ENCODE measurements at places on chromosomes 7 and 10. TPM values are rescaled to one million over a fixed set of nuclear protein-coding genes. Genes with fewer than 3 reads are reported as not detected.

The SEMA3C gene
- 34.8 TPM for total RNA-seq

The GIMAP5 gene
- 20.4 TPM for total RNA-seq

The TACC2 gene
- 73.0 TPM for total RNA-seq

The ITGB8 gene
- 74.8 TPM for total RNA-seq

The TEX36 gene
- not detected for total RNA-seq

The CLDN12 gene
- total RNA-seq, result 39.5 TPM

The CCDC172 gene
- total RNA-seq, result not detected

The PAPSS2 gene
- total RNA-seq, result 28.0 TPM

The PKD2L1 gene
- total RNA-seq, result not detected

The TRPV5 gene
- total RNA-seq, result not detected

The ANKRD2 gene
- total RNA-seq, result not detected

The CPXM2 gene
- total RNA-seq, result 16.4 TPM

GRCh38 chr7:107172276-107173032 is 3.7 kb downstream of the HBP1 start:
- H3K4me1 ChIP-seq, result no peaks in the 10 kb centered on the region
- DNase-seq, result no peak
- no peaks in the 10 kb centered on the region for H3K27me3 ChIP-seq

- H3K4me1 ChIP-seq, result no peaks in the 10 kb centered on the region
- no peak overlapping the region for H3K4me3 ChIP-seq
- no peaks in the 10 kb centered on the region for H3K36me3 ChIP-seq
- no peak for DNase-seq
Measured at GRCh38 chr7:113076703-113077102, 9.9 kb downstream of the GPR85 start.

DNA sequence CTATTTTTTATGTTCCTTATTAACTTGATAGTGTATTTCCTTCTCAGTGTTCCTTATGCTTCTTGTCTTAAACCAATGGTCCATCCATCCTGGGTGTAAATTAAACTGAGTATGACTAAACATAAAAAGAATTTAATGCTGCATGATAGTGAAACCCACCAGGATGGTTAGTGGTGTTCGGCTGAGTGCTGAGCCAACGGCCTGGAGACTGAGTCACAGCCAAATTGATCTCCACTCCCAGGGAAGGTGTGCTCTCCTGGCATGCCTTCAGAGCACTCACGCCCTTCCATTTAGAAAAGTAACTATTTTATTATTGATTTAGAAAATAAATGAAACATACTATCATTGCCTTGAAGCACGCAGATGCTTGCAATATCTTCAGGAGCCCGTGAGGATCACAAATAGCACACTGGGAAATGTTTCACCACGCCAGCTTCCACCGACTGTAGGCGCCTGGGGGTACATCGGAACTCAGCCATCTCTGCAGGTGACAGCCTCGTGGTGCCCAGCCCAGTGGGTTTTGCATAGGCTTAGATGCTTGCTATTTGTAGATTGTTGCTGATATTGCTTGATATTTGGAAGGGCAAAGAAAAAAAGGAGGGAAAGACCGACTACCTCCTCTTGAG is 40.0 kb upstream of the LOXL4 start:
- no peaks in the 10 kb centered on the region for H3K36me3 ChIP-seq
- no peak for DNase-seq
- no peak overlapping the region for H3K27ac ChIP-seq
- H3K4me3 ChIP-seq, result no peak overlapping the region
- no peaks in the 10 kb centered on the region for H3K27me3 ChIP-seq

- no peak overlapping the region for H3K4me3 ChIP-seq
- no peak for DNase-seq
- no peaks in the 10 kb centered on the region for H3K36me3 ChIP-seq
- no peak overlapping the region for H3K27ac ChIP-seq
- H3K27me3 ChIP-seq, result no peaks in the 10 kb centered on the region
- H3K4me1 ChIP-seq, result no peaks in the 10 kb centered on the region
Measured at GRCh38 chr10:60099998-60100747, 193.8 kb upstream of the CCDC6 start.

DNA sequence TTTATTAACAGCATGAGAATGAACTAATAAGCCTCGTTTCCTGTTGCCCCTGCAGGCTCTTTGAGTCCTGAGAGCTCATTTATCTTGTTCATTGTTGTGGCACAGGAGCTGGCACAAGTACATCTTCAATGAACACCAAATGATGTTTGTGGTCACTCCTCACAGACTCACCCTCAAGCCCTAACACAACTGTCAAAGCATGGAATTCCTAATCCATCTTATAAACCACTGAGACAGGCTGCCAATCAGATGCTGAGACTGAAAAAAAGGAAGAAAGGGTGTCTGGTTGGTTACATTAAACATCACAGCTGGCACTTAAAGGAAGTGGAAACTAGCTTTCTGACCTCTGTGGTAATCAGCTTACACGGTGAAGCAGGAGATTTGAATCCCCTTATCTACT is 7.7 kb upstream of the CCDC172 start:
- no peak overlapping the region for H3K27ac ChIP-seq
- no peak overlapping the region for H3K4me3 ChIP-seq
- H3K36me3 ChIP-seq, result no peaks in the 10 kb centered on the region

- no peak for DNase-seq
- no peaks in the 10 kb centered on the region for H3K36me3 ChIP-seq
- peak overlapping the region; percentile 47 for H3K27ac ChIP-seq
- H3K4me1 ChIP-seq, result no peaks in the 10 kb centered on the region
- H3K4me3 ChIP-seq, result no peak overlapping the region
- no peaks in the 10 kb centered on the region for H3K27me3 ChIP-seq
Measured at GRCh38 chr10:30495687-30496086, 61.7 kb downstream of the MAP3K8 start.

DNA sequence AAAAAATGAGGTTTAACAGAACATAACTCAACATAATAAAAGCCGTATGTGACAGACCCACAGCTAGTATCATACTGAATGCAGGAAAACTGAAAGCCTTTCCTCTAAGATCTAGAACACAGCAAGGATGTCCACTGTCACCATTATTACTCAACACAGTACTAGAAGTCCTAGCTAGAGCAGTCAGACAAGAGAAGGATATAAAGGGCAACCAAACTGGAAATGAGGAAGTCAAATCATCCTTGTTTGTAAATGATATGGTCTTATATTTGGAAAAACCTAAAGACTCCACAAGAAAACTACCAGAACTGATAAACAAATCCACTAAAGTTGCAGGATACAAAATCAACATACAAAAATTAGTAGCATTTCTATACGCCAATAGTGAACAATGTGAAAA is 45.9 kb downstream of the C10orf71 start:
- no peak overlapping the region for H3K4me3 ChIP-seq
- H3K27me3 ChIP-seq, result no peaks in the 10 kb centered on the region
- DNase-seq, result no peak
- H3K36me3 ChIP-seq, result no peaks in the 10 kb centered on the region
- no peak overlapping the region for H3K27ac ChIP-seq
- H3K4me1 ChIP-seq, result no peaks in the 10 kb centered on the region

GRCh38 chr10:132921818-132922807 is 20.3 kb downstream of the CFAP46 start:
- no peak overlapping the region for H3K27ac ChIP-seq
- H3K36me3 ChIP-seq, result no peaks in the 10 kb centered on the region
- no peaks in the 10 kb centered on the region for H3K4me1 ChIP-seq
- H3K4me3 ChIP-seq, result no peak overlapping the region
- DNase-seq, result no peak
- H3K27me3 ChIP-seq, result no peaks in the 10 kb centered on the region

DNA sequence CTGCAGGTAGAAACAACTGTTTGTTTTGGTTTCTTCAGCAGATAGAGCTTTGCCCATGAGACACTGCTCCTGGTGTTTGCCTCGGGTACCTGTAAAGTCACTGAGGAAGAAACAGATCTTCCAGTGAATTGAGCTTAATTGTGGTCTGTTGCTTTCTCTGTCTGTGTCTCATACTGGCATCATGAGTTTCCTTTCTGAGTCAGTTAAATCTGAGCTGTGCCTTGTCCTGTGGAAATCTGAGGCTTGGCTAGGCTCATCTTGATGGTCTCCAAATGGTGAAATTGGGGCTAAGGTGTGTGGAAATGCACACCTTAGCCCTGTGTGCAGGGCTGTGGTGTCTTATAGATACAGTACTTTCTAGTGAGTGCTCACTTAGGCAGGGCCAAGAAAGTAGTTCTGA is 67.4 kb downstream of the GBF1 start:
- H3K36me3 ChIP-seq, result no peaks in the 10 kb centered on the region
- no peak for DNase-seq
- no peak overlapping the region for H3K4me3 ChIP-seq

GRCh38 chr10:31399171-31399570 is 80.2 kb downstream of the ZEB1 start:
- DNase-seq, result no peak
- H3K27ac ChIP-seq, result no peak overlapping the region
- no peaks in the 10 kb centered on the region for H3K4me1 ChIP-seq

- DNase-seq, result no peak
- H3K4me3 ChIP-seq, result no peak overlapping the region
- no peaks in the 10 kb centered on the region for H3K4me1 ChIP-seq
- H3K27me3 ChIP-seq, result no peaks in the 10 kb centered on the region
- no peaks in the 10 kb centered on the region for H3K36me3 ChIP-seq
Measured at GRCh38 chr10:4846775-4847174, 20.8 kb downstream of the AKR1E2 start.

- no peaks in the 10 kb centered on the region for H3K27me3 ChIP-seq
- DNase-seq, result peak; percentile 50
- H3K4me1 ChIP-seq, result no peaks in the 10 kb centered on the region
- peak overlapping the region; percentile 81 for H3K4me3 ChIP-seq
- H3K27ac ChIP-seq, result peak overlapping the region; percentile 93
Measured at GRCh38 chr7:35036361-35037171, 719 bp downstream of the DPY19L1 start.

GRCh38 chr7:113374955-113375354 is 256.6 kb upstream of the SMIM30 start:
- no peak for DNase-seq
- H3K36me3 ChIP-seq, result no peaks in the 10 kb centered on the region
- no peaks in the 10 kb centered on the region for H3K27me3 ChIP-seq
- no peaks in the 10 kb centered on the region for H3K4me1 ChIP-seq
- no peak overlapping the region for H3K4me3 ChIP-seq

- H3K4me1 ChIP-seq, result no peaks in the 10 kb centered on the region
- DNase-seq, result no peak
- H3K27me3 ChIP-seq, result no peaks in the 10 kb centered on the region
Measured at GRCh38 chr7:90337106-90337505, 9.4 kb upstream of the GTPBP10 start.

- H3K4me1 ChIP-seq, result no peaks in the 10 kb centered on the region
- H3K36me3 ChIP-seq, result no peaks in the 10 kb centered on the region
- H3K27me3 ChIP-seq, result peaks cover 23% of the 10 kb centered on the region
Measured at GRCh38 chr10:107163881-107164861, at the start of gene SORCS1. Gene SORCS1 (minus strand): TSS chr10:107164706.

DNA sequence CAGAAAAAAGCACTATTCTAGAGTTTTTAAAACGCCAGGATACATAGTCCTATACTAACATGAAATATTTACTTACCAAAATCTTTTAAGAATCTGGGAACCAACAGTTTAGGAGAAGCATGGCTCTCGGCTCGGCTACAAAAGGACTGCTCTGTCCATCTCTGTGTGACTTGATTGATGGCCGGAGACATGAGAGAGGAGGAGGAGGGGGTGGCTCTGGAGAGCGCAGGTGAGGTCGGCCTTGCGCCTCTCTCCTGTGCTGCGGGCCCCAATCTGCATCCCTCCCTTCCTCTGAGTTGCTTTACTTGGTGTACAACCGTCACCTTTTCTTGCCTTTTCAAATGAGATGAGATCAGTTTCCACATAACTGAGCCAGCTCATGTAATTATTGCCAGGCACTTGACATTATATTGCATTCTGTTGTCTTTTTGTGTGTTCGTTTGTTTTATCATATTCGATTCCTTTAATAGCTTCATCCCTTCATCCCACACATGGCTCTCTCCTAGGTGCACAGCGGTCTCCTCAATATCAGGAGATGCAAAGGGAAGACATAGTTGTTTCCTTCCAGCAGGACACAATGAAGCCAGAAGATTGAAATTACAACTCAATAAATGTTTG is 87.8 kb upstream of the KLF6 start:
- no peaks in the 10 kb centered on the region for H3K27me3 ChIP-seq
- no peaks in the 10 kb centered on the region for H3K36me3 ChIP-seq
- no peak overlapping the region for H3K4me3 ChIP-seq
- no peaks in the 10 kb centered on the region for H3K4me1 ChIP-seq
- no peak for DNase-seq

GRCh38 chr10:6588845-6589244 is 8.8 kb upstream of the PRKCQ start:
- no peak overlapping the region for H3K27ac ChIP-seq
- no peaks in the 10 kb centered on the region for H3K36me3 ChIP-seq
- H3K4me3 ChIP-seq, result no peak overlapping the region
- no peak for DNase-seq
- H3K27me3 ChIP-seq, result no peaks in the 10 kb centered on the region
- H3K4me1 ChIP-seq, result no peaks in the 10 kb centered on the region

DNA sequence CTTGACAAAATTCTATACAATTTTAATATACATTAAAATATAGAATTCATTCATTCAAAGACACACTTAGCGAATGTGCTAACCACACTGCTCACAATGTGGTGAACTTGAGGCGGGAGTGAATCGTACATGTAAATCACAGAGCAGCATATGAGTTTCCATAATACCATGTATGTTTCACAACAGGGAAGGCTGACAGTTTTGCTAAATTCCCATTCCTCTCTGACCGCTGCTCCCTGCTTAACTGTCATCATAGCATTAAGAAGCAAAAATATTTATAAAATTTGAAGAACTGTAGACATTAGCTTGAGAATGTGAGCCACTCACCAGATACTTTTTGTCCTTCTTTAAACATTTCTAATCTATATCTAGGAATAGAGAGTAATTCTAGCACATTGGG is 763.3 kb downstream of the MAGI2 start:
- no peak for DNase-seq
- no peak overlapping the region for H3K4me3 ChIP-seq
- no peaks in the 10 kb centered on the region for H3K4me1 ChIP-seq
- H3K27me3 ChIP-seq, result no peaks in the 10 kb centered on the region

DNA sequence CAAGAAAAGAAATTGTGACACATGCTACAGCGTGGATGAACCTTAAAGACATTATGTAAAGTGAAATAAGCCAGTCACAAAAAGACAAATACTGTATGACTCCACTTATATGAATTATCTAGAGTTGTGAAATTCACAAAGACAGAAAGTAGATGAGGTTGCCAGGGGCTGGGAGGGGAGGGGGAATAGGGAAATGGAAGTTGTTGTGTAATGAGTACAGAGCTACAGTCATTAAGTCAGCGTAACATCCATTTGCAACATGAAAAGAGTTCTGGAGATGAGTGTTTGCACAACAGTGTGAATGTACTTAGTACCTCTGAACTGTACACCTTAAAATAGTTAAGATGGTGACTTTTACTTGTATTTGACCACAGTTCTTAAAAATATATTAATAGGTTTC is 112.1 kb upstream of the CDK1 start:
- DNase-seq, result no peak
- H3K27ac ChIP-seq, result no peak overlapping the region
- H3K36me3 ChIP-seq, result no peaks in the 10 kb centered on the region
- no peak overlapping the region for H3K4me3 ChIP-seq
- H3K4me1 ChIP-seq, result no peaks in the 10 kb centered on the region

- peaks cover 34% of the 10 kb centered on the region for H3K4me1 ChIP-seq
- H3K4me3 ChIP-seq, result peak overlapping the region; percentile 84
- H3K36me3 ChIP-seq, result no peaks in the 10 kb centered on the region
Measured at GRCh38 chr10:102119417-102120141, 589 bp downstream of the LDB1 start.

Measured in uterus (tissue), 4 donors.